ENCODE measurements at places on chromosomes 5 and 9.
A peak's percentile ranks its signal among the peaks of the same experiment; 100 is the strongest.

- DNase-seq, result no peak
These were observed 47.0 kb upstream of the MROH2B start for GRCh38 chr5:41118177-41118576.

GRCh38 chr9:105385381-105385985 lies 62.4 kb upstream of the FSD1L start:
- no peak for DNase-seq

GRCh38 chr5:115022303-115022702 lies 147.4 kb downstream of the TRIM36 start:
- DNase-seq, result no peak

- DNase-seq, result no peak
These were observed 7.1 kb downstream of the SYNPO start for GRCh38 chr5:150647275-150648251.

DNA sequence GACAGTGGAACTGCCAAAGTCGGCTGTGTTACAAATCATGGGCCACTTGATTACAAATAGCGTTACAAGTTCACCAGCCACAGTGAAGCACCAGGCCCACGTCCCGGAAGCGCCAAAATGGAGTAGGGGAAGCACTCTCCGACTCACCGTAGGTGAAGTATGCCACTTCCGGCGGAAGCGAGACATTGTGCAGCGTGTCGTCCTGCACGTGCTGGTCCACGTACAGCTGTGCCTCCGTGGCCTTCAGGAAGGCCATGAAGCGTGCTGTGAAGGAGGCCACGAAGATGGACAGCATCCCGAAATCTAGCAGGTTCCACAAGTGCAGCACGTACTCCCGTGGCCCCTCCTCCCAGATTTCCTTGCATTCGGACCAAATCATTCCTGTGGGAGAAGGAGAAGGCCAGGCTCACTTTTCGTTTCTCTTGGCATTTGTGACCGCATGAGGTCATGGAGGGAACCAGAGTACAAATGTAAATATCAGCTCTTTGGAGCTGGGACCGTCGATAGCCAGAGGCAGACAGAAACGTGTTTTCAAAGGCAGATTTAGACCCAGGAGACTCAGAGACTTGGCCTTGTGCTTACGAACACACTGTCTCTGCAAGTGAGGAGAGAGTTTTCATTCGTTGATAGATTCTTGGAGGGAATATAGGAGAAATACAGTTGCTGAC lies 58.7 kb upstream of the SMIM32 start:
- DNase-seq, result no peak

- DNase-seq, result no peak
These were observed 90.9 kb upstream of the PHYKPL start for GRCh38 chr5:178323541-178323865.

DNA sequence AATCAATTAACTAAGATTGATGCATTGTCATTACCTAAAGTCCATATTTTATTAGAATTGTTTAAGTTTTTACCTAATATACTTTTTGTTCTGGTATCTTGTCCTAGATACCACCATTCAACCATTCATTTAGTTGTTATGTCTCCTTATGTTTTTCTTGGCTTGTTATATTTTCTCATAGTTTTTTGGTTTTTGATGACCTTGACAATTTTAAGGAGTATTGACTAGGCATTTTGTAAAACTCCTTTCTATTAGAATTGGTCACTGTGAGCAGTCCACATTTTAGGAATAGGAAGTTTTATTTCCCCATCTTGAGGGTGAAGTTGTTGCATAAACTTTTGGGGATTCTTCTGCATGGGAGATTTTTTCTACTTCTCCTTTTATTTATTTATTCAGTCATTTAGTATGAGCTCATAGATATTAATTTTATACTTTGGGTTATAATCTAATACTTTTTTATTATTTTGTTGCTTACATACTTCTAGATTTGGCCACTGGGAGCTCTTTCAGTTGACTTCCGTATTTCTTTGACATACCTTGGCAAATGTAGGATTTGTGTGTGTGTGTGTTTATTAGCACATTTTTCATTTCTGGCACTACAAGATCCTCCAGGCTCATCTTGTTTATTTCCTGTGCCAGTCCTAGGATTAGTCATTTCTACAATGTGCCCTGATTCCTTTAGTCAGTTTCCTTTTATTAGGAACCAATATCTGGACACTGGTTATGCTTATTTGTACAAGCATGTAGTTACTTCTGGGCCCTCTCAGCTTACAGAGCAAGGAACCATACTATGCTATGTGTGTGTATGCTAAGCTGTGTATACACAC lies 134.9 kb upstream of the CDKN2B start:
- DNase-seq, result no peak

DNA sequence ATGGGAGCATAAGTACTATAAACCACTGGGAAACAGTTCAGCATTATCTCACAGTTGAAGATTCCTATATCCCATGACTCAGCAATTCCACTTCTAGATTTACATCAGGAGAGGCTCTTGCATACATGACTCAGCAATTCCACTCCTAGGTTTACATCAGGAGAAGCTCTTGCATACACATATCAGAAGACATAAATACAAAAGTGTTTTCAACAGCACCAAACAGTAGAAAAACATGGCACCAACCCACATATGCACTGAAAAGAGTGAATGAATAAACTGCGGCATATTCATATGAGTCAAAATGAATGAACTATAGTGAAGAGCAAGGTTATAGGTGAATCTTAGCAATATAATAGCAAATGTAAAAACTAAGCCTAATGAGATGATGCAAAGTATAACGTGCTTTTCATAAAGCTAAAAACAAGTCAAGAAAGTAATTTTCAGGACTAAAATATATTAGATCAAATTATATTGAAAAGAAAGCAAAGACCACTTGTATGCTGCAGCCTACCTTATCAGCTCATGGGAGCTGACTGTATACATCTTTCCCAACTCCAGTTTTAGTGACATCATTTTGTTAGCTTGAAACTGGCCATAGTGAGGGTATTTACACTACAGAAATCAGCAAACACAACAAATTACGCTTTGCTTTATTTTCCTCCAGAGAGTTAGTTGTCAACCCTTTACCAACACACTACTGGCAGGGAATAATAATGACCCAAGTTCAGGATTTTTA lies 95.8 kb downstream of the ANKRD18B start:
- no peak for DNase-seq

- no peak for DNase-seq
These were observed 457.7 kb downstream of the BNC2 start for GRCh38 chr9:16412740-16413139.

- DNase-seq, result no peak
These were observed 170.9 kb downstream of the FGF1 start for GRCh38 chr5:142515036-142515435.

GRCh38 chr9:110486218-110486617 lies 93.3 kb downstream of the SVEP1 start:
- no peak for DNase-seq

- no peak for DNase-seq
These were observed 46.1 kb downstream of the MRPL36 start for GRCh38 chr5:1753490-1753889.

- peak; percentile 64 for DNase-seq
These were observed 833 bp downstream of the ANKHD1 start for GRCh38 chr5:140402258-140403074.

GRCh38 chr5:33997331-33997983 lies 10.4 kb downstream of the AMACR start:
- DNase-seq, result peak; percentile 63

DNA sequence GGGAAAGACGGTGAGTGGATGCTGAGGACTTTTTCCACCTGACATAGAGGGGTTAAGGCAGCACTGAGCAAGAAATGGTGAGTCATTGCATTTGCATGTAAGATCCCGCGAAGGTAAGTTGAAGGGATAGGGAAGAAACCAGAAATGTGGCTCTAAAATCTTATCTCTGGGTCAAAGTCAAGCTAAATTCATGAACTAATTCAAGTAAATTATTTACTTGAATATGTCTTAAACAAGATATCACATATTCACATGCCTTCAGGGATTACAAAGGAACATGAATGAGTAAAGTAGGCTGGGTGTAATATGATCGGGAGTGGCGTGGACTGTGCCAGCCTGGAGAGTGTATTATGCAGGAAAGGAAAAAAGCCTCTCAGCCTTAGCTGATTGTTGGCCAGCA lies 74.4 kb upstream of the EQTN start:
- DNase-seq, result peak; percentile 68

DNA sequence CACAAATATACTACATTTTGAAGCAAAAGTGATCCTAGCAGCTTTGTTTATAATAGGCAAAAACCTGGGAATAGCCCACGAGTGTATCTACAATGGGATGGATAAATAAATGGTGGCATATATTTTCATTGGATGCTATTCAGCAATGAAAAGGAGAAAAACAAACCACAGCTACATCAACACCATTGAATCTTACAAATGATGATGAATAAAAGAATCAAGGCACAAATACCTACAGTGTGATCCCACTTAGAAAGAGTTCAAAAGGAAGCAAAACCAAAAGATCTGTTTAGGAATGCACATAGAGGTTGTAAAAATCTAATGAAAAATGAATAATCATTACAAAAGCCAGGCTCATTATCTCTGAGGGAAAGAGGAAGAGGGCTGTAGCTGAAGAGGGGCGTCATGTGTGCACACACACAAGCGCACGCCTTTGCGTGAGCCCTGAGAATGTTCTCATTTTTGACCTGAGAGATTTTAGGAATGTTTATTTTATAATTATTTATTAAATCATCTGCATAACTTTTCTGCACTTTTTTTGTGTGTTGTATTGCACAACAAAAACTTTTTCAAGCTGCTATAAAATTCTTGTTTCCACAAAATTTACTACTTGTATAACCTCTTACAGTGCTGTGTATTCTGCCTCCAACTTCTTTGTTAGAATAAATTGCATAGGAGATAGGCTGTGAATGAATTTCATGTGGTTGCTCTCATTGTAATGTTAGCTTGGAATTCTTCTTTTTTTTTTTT lies 5.9 kb upstream of the RHOBTB3 start:
- no peak for DNase-seq

- DNase-seq, result no peak
These were observed 208.7 kb downstream of the ARRDC3 start for GRCh38 chr5:91174396-91174795.

DNA sequence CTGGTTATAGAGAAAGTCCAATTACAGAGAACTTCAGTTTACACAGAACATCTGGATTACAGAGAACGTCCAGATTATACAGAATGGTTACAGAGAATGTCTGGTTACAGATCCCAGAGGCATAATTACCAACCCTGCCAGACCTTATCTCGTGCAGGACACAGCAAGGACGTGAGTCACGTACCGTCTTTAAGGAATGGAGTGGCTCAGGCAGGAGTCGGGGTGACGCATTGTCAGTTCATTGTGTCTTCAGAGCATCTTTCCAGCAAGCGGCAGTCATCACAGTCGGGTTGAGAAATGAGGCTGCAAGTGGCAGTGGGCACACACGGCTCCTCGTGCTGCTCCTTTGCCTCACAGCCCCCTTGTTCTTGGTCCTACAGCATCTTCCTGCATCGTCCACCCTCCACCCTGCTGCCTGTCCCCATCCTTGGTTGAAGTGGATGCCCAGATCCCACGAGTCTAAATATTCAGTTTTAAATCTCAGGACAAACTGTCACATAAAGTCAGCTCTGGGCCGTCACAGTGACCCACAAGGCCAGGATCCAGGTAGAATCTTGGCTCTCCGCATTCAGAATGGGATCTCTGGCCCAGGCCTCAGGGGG lies 30.0 kb upstream of the SLC6A19 start:
- peak; percentile 16 for DNase-seq

DNA sequence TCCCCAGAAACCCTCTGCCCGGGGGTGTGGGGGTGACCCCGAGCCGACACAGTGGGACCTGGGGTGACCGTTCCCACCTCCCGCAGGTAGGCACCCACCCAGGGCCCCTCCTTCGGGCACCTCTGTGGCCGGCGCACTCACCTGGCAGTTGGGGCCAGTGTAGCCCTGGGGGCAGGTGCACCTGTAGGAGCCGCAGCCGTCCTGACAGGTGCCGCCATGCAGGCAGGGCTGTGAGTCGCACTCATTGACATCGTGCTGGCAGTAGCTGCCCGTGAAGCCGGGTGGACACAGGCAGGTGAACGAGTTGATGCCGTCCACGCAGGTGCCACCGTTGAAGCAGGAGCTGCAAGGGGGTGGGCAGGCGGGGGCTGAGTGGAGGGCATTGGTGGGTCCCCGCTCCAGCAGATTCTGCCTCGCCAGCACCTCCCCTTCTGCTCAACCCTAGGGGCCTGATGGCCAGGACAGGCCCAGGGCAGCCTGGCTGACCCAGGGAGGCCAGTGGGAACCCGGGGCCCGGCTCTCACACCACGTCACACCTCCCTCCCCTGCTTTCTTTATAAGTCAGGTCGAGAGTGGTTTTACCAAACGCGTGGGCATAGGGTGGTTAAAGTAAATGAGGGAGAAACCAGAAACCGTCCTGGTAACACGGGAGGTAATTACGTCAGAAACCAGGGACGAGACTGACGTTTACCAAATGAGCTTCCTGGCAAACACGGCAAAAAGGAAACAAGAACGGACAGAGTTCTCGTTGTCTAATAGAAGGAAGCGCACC lies 26.1 kb upstream of the SEC16A start:
- no peak for DNase-seq

DNA sequence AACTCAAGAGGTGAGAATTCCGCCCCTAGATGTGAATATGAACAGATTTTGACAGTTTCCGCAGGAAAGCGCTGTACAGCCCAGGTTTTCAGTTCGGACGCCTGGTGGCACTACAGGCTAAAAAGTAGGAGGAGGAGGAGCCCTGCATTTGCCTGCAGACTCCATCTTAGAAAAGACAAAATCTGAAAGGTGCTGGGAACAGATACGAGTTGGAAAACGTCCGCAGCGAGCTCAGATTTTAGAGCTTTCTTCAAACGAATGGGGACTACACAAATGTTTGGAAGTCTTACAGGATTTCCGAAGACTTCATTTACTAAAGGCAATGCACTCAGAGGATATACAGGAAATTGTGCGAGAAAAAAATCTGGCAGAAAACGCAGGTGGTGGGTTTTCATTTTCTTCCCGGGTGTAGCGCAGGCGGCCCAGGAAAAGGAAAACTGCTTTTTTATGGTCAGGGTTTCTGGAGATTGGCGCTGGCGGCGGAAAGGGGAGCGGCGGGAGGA lies 9.9 kb upstream of the PCDHB2 start:
- DNase-seq, result no peak

DNA sequence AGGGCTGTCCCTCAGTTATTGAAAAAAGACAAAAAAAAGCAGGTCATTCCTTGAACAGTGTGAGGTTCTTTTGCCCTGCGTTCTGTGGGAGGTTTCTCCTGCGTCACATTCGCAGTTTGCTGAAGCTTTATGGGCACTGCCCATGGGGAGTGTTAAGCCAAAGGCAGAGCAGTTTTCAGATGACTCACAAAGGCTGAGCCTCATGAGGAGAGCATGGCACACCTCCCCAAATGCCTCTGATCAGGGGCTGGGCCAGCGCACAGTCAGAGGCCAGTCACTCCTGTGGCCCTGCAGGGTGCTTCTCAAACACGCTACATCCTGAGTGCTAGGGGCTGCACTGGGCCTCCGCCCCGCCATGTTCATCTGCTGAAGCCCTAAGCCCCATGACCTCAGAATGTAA lies 38.4 kb downstream of the IRX1 start:
- no peak for DNase-seq
